AG04450 (cell line): ENCODE measurements at places on chromosomes 7 and 10. TPM values are rescaled to one million over a fixed set of nuclear protein-coding genes. Genes with fewer than 3 reads are reported as not detected.

Gene ARMS2
- not detected in 2 replicates for polyA plus RNA-seq

Gene AHCYL2
- polyA plus RNA-seq, result 10.6 and 13.3 TPM in 2 replicates

- DNase-seq, result no peak
These were observed 95.0 kb downstream of the UBE3C start for GRCh38 chr7:157233677-157234076.

GRCh38 chr7:150851492-150852370, 586 bp upstream of the AOC1 start:
- no peak for DNase-seq

GRCh38 chr10:7813481-7813880, 4.8 kb upstream of the TAF3 start:
- DNase-seq, result no peak

- DNase-seq, result no peak
These were observed 151.9 kb downstream of the CHRM2 start for GRCh38 chr7:137020351-137020750.

- no peak for DNase-seq
These were observed 17.5 kb downstream of the COX15 start for GRCh38 chr10:99714446-99714845.
